Keratinocyte (primary cell): ENCODE measurements at places on chromosomes 3 and 15.

GRCh38 chr3:124444896-124445295 lies 285.4 kb upstream of the UMPS start:
- DNase-seq, result no peak

DNA sequence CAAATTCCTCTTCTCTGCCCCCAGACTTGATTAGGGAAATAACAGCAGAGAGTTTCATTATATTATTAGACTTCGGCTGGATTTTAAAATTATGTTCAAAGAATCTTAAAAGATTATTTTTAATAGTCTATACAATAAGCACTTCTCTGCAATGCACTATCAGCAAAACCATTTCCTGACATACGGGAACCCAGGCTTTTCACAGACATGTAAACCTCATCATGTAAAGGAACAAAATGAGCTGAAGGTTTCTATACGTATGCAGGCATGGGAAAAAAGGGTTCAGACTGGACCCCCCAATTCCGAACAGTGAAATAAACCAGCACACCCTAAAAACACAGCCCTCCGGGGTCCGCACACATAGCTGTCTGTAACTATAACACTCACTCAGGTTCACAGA lies 77.5 kb upstream of the LMOD3 start:
- DNase-seq, result no peak

- DNase-seq, result no peak
These were observed 24.4 kb downstream of the ATP2C1 start for GRCh38 chr3:130918328-130918727.

DNA sequence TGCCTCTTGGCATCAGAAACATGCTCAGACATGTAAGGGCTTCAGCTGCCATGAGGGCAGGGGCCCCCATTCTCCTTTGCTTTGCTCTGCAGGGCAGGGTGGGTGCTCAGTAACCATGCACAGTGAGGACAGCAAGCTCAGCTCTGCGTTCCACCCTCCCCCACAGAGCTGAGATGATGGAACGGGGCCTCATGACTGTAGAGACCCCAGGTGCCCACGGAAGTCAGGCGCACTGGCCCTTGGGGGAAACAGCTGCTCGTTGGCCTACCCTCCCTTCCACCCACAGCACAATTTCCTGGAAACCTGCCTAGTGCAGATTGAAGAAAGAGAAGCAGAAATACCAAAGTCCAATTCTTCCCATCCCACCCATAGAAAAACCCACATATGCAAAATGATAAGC lies 10.5 kb downstream of the CTXND1 start:
- DNase-seq, result no peak

- no peak for DNase-seq
These were observed at the start of gene CLDN11 for GRCh38 chr3:170418422-170419398. CLDN11 (plus strand) TSS chr3:170418868; CDS start chr3:170419067, 199 bp downstream.

DNA sequence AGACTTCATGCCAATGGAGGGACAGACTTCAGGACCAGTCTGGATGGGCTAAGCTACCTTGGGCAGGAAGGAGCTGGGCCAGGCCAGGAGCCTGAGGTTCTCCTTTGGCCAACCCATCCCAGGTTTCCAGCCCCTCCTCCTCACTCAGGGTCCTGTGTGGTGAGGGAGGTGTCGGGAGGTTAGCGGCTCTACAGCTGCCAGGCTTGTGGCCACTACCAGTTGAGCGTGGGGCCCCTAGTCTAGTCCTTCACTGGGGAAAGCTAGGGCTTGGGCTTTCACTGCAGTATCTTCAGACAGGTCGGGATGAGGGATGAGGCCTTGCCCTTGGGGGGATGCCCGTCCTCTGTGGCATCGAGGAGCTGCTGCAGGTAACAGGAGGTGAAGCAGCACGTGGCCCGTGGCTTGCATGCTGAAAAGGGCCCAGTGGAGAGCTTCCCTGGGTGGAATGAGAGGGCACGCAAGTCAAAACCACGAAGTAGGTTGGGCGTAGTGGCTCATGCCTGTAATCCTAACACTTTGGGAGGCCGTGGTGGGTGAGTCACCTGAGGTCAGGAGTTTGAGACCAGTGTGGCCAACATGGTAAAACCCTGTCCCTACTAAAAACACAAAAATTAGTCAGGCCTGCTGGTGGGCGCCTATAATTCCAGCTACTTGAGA lies 8.5 kb upstream of the FANCD2 start:
- DNase-seq, result no peak

GRCh38 chr3:195556390-195556789 lies 13.3 kb upstream of the PPP1R2 start:
- no peak for DNase-seq

DNA sequence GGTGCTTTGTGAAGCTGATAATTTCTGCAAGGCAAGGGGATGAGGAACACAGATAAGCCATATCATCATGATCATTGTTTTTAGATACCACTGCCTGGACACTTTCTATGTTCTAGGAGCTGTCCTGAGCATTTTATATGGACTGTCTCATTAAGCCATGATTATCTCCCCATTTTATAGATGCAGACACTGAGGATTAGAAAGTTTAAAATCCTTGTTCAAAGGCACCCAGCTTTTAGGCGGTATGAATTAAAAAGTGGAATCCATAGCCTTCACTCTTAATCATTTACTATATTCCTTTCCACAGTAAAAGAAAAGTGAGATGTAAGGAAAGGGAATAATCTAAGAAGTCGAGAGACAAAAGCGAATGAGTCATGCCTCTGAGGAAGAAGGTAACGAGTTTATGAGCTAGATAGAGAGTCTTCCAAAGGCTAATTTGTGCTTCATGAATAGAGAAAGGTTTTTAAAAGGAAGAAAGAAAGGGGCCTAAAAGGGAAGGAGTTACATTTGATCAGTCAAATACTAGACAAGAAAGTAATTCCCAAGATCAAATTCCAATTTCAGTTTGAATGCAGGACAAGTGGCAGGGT lies 856.0 kb downstream of the FHIT start:
- no peak for DNase-seq

GRCh38 chr3:156417559-156418132 lies 137.3 kb downstream of the SSR3 start:
- no peak for DNase-seq

DNA sequence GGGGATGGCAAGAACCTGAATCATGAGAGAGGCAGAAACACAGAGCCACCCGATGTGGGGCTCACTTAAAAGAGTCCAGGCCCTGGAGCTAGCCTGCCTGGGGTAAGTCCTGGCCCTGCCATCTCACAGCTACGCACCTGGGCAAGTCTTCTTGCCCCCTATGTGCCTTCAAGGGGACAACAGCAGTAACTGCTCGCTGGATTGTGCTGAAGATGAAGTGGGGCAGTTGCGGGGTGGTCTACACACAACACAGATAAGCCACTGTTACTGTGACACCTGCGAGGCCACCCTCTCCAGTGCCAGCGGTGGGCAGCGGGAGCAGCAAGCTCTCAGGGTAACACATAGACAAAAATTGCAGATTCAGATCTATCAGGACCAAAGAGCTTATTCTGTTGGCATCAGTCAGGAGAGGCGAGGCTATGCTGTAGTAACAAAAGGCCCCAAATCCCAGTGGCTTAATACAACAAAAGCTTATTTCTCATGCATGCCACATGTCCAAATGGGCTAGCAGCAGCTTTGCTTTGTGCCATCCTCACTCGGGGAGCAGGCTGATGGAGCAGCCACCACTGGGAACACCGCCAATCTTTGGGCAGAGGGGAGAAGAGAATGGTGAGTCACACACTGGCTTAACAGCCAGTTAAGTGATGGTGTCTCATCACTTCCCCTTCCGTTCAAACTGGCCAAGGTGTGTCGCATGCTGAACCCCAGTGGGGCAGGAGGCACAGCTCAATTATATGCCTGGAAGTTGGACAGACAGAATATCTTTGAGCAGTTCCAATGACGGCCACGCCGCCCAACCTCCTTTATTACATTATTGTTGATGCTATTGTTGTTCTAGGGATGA lies 78.3 kb downstream of the WNT7A start:
- DNase-seq, result peak; percentile 44
